CD4-positive, alpha-beta T cell treated with Interleukin-4 for 4 hours (primary cell): ENCODE measurements at places on chromosomes 3 and 15.

DNA sequence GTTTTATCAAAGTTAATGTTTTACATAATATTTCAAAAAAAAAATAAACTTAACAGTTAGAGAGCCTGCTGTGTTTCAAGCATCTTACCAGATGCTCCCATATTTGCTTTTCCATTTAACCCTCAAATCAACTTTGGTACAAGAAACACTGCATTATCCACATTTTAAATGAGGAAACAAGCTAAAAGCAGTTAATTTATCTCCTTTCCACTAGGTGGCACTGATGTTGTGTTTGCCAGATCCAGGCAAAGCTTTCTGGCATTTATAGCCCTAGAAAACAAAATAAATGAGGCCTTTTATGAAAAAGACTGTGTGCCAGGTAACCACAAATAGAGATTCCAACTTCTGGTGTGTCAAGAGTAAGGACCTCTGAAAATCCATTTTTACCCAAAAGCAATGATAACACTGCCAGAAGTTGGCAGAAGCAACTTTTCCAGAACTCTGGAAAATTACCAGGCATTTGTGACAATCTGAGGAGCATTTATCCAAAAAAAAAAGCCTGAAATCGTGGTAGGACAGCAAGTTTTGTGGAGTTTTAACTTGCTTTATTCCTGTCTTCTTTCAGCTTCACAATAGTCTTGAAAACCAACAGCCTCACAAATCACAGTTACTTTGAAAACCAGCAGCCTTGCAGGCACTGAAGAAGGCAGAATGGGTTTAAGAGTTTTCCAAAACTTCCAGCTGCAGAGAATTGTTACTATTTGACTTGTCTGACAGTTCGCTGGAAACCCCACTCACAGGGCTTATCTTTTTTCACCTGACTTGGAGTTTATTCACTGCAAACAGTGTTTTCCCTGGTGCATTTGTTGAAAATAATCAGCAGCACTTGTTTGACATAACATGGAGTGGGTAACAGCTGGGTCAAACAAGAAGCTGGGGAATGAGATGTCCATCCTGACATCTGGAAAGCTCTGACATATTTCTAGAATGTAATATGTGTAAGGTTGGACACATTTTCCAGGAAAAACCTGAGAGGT, 9.2 kb downstream of the FAM162A start:
- peak; percentile 54 for DNase-seq

GRCh38 chr3:155876503-155876902, 6.1 kb downstream of the GMPS start:
- no peak for DNase-seq

GRCh38 chr3:187922704-187923416, 177.6 kb upstream of the BCL6 start:
- DNase-seq: no peak

- no peak for DNase-seq
Observed at GRCh38 chr3:131962982-131963381, 71.8 kb downstream of the CPNE4 start.

DNA sequence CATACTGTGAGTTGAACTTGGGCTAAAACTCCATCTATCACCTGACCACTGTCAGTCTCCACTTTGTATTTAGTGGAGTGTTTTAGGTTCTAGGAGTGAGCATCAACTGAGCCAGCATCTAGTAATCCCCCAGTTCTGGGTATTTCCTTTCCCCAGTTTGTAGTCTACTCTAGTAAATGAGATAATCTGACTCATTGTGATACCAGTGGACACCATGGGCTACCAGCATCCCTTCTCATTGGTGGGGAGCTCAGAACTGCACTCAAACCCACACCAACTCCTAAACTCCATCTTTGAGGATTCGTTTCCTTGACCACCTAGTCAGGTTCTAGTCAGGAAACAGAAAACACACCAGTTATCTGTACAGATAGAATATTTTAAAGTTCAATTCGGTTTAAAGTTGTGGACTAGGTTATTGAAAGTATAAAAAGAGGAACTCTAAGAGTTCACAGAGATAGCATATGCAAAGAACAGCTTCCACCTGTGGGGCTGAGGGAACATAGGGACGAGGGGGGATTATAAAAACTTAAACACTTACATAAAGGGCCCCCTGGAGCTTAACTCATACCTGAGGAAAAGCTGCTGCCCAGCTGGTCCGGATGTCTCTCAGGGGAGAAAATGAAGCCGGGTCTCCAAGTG, 36.0 kb downstream of the LEO1 start:
- no peak for DNase-seq

DNA sequence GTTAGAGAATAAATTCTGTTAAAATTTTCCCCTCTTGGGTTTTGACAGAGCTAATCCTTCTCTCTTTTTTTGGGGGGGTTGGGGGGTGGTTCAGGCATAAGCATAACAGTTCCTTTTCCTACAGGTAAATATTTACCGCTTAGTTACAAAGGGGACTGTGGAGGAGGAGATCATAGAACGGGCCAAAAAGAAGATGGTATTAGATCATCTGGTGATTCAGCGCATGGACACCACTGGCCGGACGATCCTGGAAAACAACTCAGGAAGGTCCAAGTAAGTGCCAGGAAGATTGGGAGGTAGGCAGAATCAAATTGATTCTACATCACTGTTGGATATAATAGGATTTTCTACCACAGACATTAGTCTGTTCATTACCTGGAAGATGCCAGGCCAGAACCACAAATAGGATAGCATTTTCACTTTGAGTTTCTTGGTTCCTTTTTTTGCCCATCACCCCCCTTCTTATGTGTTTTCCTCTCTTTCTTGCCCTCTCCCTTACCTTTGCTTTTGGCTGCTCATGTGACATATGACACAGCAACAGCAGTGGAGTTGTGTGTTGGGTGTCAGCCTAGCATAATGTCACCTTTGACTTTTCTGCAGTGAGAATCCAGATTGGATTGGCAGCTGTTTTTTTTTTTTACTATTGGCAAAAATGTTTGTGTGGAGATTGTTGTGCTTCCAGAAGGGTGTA, 79.0 kb downstream of the CHD2 start:
- DNase-seq: no peak

- DNase-seq: no peak
Observed at GRCh38 chr3:168141405-168141998, 45.8 kb upstream of the GOLIM4 start.

DNA sequence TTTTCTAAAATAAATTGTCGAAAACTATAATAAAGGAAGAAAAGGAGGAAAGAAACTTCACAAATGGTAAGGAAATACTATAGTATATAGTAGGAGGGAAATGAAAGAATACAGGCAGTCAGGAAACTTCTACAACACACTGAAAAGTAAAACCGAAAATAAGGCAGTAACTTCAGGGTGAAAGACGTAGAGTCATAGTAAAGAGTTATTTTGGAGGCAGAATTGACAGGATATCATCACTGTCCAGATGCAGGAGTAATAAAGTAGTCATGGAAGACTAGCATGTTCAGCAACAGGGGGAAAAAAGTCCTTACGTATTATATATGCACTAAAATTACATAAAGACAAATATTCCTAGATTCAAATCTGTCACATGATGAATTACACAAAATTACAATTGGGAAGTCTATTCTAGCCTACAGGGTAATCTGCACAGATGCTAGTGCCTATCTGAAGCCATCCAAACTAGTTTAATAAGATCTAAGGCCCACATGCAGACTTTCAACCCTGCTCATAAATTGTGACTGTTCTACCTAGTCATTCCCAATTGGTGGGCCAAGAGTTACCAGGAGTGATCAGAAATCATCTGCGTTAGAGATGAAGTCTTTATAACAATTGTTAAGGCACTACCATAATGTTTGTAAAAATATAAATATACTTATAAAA, 14.0 kb downstream of the VPS13C start:
- DNase-seq: no peak

DNA sequence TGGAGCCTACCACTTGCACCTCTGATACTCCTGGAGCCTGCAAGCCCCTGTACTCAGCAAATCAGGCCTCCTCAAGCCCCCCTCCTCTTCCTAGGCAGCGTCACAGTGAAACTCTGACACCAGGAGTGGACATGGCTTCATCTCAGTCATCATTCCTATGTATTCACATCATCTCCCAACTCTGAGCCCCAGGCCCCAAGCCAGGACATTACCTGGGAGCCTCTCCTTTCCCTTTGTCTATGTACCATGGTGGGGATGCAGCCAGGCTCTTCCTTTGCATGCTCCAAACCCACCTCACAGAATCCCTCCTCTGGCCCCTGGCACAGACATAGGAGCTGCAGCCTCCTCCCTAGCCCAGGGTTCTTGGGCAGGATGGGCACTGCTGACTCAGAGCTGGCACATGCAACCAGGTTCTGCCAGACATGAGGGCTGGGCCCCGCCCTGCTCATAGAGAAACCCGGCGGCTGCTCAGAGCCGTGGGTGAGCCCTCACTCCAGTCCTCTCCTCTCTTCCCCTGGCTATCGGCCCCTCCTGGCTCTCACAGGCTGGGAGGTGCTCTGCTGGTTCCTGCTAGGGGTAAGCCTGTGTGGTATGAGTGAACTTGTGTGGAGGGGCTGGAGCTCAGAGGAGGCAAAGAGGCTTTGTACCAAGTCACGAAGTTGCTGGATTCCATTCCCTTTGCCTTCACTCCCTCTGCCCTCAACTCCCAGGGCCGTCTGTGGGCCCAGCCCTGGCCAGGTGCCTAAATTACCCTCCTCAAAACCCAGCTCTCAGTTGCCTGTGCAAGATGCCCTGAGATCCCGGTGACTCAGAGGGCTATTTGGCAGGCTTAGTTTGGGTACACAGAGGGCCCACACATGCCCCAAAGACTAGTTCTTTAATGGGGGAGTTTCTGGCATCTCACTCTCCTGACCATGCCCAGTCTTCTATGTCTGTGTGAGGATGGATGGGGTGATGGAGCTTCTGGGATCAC, 1.9 kb upstream of the PLCD1 start:
- peak; percentile 79 for DNase-seq

DNA sequence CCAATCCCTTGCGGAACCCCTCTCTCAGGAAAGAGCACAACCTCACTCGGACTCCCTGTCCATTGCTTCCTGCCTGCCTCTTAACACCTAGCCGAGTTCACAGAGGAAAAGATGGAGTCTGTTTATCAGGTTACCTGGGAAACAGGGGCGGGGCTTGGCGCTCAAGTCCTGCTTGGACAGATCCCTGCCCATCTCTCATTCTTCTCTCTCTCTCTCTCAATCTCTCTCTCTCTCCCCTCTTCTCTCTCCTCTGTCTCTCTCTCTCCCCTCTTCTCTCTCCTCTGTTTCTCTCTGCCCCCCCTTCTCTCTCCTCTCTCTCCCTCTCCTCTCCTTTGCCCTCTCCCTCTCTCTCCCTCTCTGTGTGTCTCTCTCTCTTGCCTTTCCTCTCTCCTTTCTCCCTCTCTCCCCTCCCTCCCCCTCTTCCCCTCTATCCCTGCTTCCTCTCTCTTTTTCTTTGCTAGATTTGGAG, at the start of gene EFHB:
EFHB (minus strand) TSS at position 120 of the 469 bp plus-strand sequence. CDS start 199 bp downstream, outside the sequence.
- DNase-seq: no peak

DNA sequence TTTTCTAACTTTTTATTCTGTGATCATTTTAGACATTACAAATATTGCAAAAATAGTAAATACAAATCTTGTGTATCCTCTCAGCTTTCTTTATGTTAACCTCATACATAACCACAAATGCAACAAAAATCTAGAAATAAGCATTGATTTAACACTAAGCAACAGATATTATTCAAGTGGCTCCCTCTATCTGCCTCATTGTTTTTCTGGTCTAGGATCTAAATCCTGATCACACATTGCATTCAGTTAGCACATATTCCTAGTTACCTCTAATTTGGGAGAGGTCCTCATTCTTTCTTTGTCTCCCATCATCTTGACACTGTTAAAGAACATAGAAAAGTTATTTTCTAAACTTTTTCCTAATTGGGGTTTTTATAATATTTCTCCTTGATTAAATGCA, 1126.0 kb downstream of the ROBO2 start:
- DNase-seq: no peak

GRCh38 chr15:48282216-48282615, 49.0 kb upstream of the DUT start:
- no peak for DNase-seq

DNA sequence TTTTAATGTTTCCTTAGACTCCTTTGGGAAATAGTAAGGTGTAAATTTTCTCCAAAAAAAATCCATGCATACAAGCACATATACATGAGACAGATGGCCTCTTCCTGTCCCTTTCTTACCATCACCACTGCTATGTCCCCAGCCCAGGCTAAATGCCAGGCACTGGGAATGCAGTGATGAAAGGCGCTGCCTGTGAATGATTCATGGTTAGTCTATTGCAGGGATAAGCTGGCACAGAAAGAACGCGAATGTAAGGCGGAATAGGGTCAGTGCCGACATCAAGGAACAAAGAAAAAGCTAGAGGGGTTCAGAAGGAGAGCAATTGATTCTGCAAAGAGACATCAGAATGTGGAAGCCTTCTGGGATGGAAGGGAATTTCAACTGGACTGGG, 36.2 kb upstream of the CFAP161 start:
- no peak for DNase-seq

DNA sequence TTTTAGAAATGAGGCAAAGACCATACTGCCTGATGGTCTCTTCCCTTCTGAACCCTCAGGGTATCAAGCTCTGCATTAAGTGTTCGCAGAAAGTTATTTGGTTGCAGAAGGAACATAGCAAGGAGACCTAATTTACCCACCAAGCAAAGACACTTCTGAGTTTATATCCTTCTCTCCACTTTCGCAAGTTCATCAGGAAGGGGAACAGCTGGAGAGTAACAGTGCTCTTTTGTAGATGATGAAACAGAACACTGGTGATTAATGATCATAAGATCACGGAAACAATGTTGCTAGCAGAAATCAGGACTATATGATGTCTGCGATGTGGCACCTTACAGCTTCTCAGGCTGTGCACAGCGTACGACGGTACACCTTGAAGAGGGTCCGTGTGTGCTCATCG, 62.1 kb downstream of the NCEH1 start:
- DNase-seq: no peak

- DNase-seq: peak; percentile 11
Observed at GRCh38 chr3:115169808-115170207, 22.7 kb upstream of the ZBTB20 start.

GRCh38 chr3:29370021-29370420, 89.2 kb downstream of the RBMS3 start:
- DNase-seq: no peak

DNA sequence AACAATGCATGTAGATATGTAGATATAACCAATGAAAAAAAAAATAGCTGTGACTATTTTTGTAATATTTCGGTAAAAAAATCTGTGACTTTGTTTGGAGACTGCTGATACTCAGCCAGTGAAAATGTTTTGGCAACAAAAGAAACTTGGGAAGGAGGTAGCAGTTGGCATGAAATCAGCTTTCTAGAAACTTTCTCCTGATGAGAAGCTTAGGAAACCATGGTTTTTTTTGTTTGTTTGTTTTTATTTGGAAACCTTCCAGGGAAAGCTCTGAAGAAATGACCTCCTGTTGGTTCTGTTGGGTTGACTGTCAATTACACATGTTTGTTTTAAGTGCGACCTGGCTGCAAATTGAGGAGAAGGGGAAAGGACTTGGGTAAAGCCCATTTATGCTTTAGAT, 445.9 kb downstream of the UNC13C start:
- DNase-seq: no peak
